ENCODE measurements at places on chromosomes 5 and 9. TPM values are rescaled to one million over a fixed set of nuclear protein-coding genes. Genes with fewer than 3 reads are reported as not detected.

DNA sequence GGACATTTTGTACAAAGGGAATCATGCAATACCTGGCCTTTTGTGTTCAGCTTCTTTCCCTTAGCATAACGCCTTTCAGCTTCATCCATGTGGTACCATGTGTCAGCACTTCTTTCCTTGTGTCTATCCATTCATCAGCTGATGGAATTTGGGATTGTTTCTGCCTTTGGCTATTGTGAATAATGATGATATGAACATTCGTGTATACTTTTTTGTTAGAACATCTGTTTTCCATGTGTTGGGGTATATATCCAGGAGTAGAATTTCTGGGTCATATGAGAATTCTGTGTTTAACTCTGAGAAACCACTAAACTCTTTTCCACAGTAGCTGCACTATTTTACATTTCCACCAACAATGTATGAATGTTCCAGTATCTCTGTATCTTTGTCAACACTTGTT lies 14.8 kb upstream of the PRRC2B start:
- no peak for DNase-seq

CYLC2 gene
- total RNA-seq, result not detected

LRRC14B gene
- total RNA-seq, result not detected

- no peak for DNase-seq
Observed at GRCh38 chr5:154202379-154203260, 12.1 kb downstream of the GALNT10 start.

GRCh38 chr9:34590381-34591247 lies 1.1 kb upstream of the CNTFR start:
- DNase-seq, result no peak

All from G401 (cell line).